ENCODE measurements at places on chromosomes 4 and X.
A peak's percentile ranks its signal among the peaks of the same experiment; 100 is the strongest.

GRCh38 chrX:12153741-12154140 is 15.5 kb downstream of the FRMPD4 start:
- no peak for DNase-seq

DNA sequence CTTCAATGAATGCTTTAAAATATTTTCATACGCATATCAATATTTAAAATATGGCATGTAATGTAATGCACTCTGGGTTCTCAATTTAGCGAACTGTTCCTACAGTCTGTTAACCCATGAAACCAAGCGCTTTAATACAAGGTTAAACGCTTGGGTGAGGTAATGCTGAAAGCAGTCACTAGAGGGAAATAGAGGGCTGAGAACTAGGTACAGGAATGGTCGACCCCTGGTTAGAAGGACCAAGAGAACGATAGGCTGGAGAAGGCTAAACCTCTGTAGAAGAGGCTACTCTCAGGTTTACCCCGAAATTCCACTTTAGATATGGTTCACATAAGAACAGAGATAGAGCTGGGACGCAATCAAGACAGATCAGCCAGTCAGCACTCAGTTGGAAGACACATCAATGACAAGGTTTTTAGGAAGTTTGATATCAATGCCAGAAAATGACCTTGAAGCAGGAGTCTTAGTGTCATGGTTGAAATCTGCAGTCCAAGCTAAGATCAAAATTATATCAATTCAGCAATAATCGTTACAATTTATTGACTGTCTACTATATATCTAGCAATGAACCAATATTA is 26.9 kb downstream of the ARSJ start:
- DNase-seq, result peak; percentile 19

- DNase-seq, result no peak
Measured at GRCh38 chrX:139828033-139828432, 104.8 kb downstream of the ATP11C start.

- DNase-seq, result peak; percentile 40
Measured at GRCh38 chrX:103423955-103424638, 47.8 kb downstream of the BEX3 start.

- DNase-seq, result no peak
Measured at GRCh38 chr4:111959222-111959621, 186.0 kb upstream of the FAM241A start.

- DNase-seq, result peak; percentile 32
Measured at GRCh38 chr4:151324752-151325110, 674 bp downstream of the SH3D19 start.

DNA sequence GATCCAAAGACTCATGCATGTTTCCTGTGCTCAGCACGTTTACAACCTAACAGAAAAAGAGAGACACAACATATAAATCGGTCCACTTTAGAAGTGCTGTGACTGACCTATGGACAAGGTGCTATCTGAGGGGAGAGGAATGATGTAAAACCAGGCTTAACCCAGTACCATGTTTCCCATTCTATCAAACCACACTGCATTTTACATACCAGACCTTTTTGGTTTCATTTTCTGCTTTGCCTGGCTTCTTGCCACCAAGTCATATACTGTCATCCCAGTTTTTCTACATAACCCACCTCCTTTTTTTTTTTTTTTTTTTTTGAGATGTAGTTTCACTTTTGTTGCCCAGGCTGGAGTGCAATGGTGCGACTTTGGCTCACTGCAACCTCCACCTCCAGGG is 82.2 kb downstream of the KLF8 start:
- no peak for DNase-seq

DNA sequence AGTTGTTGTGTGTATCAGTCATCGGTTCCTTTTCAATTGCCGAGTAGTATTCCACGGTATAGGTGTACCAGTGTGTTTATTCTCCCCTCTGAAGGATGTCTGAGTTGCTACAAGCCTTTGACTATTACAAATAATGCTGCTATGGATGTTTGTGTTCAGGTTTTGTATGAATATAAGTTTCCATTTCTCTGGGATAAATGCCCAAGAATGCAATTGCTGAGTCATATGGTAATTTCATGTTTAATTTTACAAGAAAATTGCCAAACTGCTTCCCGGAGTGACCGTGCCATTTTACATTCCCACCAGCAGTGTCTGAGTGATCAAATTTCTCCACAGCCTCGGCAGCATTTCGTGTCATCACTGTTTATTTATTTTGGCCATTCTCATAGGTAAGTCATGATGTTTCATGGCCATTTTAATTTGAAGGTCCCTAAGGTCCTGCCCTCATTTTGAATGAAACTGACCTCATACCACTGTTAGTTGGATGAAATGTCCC is 73.9 kb downstream of the IRF2 start:
- no peak for DNase-seq

DNA sequence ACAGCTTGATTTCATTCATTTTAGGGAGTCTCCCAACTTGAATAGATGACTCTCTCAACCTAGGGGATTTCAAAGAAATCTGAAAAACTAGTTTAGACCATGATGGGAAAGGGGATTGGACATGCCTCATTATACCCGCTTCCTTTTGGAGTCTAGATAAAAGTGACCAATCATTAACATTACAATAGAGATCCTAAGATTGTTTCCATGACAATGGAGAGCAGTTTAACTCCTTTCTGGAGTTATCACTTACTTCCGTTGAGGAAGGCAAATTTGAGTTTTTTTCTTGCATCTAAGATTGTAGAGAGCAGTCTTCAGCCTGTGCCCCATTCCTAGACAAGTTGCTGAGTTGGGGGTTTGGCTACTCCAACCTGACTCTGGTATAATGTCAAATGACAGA is 11.4 kb upstream of the IL15 start:
- DNase-seq, result no peak

DNA sequence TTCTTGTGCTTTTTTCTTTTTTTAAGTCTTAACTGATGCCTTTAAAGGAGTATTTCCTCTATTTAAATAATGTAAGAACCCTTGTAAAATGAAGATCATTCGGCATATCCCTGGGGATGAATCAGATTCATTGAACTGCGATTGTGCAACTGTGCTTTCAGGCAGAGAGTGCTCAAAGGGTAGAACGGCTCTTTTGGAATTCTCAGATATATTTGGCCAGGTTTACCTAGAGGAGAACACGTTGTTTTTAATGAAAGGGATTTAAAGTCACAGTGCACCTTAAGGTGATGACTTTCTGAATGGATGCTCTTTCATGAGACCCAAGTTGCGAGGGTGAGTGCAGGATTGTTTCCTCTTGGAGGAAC is 51.6 kb upstream of the ELOVL6 start:
- DNase-seq, result no peak
